Stimulated activated CD4-positive, alpha-beta T cell treated with anti-CD3 and anti-CD28 coated beads, Interleukin-2, amount 100 ng/mL, for 24 hours (primary cell): ENCODE measurements at places on chromosomes 11 and 22.

DNA sequence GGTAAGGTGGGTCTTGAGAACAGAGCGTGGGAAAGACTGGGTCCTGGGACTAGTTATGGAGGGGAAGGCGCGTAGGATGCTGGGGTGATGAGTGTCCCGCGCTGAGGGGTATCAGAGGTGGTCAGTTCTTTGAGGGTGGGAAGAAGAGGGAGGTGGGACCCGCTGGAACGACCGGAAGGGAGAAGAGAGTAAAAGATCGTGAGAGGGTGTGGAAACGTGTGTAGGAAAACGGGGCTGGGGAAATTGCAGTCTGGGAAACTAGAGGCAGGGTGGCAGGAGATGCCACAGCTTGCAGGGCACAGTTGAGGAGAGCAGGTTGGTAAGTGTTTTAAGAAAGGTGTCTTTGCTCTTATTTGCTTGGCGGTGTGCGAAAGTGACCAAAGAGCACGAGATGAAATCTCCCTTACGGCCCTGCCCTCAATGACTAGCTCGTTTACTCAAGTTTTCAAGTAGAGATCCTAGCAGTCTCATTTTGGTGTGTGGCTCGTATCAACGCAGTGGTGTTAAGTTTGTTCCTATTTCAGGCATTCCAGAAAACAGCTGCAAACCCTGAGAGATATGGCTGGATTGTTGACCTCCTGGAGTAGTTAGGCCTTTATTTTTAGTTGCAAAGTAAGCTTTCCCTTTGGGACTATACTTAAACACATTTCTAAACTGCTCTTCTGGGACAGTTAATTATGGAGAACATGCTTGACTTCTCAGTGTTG lies 615 bp downstream of the STT3A start:
- peak; percentile 26 for DNase-seq

GRCh38 chr11:108170184-108170583 lies 48.8 kb downstream of the ACAT1 start:
- DNase-seq: no peak

GRCh38 chr11:44167046-44167445 lies 71.6 kb downstream of the EXT2 start:
- no peak for DNase-seq

- no peak for DNase-seq
These were observed 44.8 kb downstream of the SLN start for GRCh38 chr11:107666911-107667613.
